Type B pancreatic cell (in vitro differentiated cells): ENCODE measurements at places on chromosomes 4 and X. TPM values are rescaled to one million over a fixed set of nuclear protein-coding genes. Genes with fewer than 3 reads are reported as not detected.

Gene PLK4
- total RNA-seq = 14.1 and 28.3 TPM in 2 replicates

Gene SPANXN4
- not detected in 2 replicates for total RNA-seq

Gene ABCG2
- 21.5 and 77.7 TPM in 2 replicates for total RNA-seq

DNA sequence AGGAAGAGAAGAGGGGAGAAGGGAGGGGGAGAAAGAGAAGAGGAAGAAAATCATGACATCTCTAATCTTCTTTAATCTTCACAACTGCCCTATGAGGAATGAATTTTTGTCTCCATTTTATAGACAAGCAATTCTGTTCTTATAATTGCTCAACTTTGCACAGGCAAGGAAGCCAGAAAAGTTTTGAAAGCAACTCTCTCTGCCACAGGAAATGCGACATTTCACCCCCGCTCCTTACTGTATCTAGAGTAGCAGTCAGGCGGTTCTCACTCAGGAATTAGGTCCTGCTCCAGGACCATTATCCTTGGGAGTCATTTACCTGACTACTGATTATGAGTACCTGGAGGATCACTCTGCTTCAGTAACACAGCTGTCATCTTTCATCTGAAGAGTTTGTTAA, 69.2 kb upstream of the FAM9A start:
- DNase-seq = no peak

GRCh38 chr4:110516106-110516922, 40.4 kb downstream of the ENPEP start:
- no peak for DNase-seq

DNA sequence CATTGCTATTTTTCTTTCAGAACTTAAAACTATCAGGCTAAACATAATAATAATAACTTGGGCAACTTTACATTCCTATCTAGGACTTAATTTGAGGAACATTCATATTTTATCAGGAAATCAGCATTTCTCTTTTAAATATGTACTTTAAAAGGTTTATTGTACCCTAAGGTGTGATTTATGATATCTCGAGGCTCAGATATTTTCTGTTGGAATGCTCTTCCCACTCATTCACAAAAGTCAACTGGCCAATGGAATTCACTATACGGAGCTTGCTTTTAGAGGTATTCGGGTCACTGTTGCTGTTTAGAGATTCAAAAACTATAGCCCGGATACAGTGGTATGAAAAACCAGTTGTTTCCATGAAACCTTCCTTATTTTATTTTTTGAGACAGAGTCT, 328.3 kb downstream of the GBA3 start:
- no peak for DNase-seq

DNA sequence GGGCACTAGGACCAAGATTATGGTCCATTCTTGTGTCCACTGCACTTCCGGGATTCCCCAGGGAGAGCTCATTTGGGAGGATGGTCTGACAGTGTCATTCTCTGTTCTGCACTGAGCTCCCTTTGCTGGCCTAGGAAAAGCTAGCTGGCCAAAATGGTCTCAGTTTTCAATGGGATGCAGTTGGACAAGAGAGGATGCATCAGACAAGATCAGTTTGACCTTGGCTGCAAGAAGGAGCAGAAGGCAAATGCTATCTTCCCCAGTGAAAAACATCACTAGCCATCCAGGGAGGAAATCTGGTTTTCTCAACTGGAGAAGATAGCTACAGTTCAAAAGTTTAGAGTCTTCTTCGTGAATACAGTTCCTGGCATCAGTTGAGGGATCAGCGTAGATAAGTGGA, 221.1 kb downstream of the PTTG2 start:
- DNase-seq = no peak

DNA sequence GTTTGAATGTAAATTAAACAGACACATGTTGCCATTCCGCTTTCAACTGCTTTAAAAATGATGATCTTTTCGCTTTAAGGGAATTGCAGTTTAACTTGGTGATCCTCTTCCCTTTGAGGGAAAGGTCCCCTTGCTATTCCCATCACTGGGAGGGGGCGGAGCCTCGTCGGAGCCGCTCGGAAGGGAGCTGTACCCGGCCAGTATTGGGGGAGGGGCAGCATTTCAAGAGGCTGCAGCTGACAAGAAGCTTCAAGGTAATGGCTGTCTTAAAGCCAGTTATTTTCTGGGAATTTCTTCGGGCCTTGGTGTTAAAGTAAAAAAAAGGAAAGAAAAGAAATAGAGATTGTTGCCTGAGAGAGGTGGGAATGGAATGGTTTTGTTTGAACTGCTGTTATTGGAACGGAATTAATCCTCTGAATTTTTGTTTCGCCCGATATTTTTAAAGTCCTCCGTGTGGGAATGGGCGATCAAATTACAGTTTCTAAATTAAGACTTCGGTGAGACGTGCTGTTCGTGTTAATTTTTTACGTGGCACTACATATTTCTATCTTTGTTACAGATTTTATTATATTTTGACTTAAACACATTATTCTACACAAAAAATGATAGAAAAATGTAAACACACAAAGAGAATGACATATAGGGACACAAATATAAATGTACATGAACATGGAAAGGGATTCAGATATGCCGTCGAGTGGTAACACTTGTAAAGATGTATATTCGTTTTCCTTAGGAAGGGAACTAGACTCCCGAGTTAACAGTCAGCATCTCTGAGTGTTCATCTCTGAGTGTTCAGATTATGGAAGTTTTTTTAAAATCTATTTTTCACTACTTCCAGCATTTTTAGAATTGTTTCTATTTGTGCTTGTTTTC, 9.2 kb downstream of the PWWP3B start:
- no peak for DNase-seq

GRCh38 chr4:181581983-181582382, 661.2 kb upstream of the TENM3 start:
- no peak for DNase-seq

DNA sequence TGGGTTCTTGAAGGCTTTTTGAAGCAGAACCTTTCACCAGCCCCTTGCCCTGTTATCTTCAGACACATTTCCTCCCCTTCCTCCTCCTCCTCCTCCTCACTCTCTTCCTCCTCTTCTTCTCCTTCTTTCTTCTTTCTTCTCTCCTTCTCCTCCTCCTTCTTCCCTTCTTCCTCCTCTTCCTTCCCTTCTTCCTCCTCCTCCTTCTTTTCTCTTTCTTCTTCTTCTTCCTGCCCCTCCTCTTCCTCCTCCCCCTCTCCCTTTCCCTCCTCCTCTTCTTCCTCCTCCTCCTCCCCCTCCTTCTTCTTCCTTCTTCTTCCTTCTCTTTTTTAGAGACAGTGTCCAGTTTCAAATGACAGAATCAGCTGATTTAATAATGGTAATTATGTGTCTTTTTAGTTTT, 226.0 kb downstream of the DKK2 start:
- DNase-seq = no peak

DNA sequence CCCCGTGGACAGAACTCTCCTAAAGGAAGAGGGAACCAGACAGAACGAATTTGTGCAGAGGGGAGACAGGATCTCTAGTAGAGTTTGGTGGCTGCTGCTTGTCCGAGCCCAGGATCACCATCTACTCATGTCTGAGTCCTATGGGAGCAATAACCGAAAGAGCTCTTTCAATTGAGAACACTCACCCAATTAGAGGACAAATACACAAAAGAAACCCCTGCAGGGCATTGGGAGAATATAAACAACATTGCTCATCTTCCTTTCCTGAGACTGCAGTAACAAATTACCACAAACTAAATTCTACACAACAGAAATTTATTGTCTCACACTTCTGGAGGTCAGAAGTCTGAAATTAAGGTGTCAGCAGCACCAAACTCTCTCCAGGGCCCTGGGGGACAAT, 65.6 kb downstream of the SPINK2 start:
- DNase-seq = no peak

DNA sequence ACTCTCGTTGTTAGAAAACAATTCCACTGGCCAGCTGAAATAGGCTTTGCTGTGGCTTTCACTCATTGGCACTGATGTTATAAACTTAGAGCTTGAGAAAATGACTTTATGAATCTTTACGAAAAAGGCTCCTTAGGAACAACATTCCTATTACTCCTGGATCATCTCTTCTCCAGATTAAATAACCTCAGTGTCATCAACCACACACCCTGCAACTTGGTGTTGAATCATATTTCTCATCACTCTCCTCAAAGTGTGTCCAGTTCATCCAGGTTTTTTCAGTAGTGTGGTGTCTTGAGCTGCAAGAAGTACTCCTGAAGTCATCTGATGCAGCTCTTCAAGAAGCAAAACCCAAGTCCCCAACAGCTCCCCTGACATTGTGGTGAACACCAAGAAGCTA, 28.1 kb upstream of the ANOS1 start:
- no peak for DNase-seq

DNA sequence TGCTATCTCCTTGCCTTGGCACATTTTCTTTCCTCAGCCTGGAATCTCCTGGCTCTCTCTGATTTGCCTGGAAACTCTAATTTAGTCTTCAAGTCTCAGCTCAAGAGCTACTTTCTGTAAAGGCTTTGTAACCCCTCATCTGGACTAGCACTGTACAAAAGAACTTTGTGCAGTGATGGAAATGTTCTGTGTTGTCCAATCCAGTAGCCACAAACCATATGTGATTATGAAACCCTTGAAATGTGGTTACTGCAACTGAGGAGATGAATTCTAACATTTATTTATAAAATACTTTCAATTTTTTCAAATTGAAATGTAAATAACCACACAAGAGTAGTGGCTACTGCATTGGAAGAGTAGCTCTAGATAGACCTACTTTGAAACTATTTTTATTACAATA, 66.6 kb upstream of the HS3ST1 start:
- DNase-seq = no peak

DNA sequence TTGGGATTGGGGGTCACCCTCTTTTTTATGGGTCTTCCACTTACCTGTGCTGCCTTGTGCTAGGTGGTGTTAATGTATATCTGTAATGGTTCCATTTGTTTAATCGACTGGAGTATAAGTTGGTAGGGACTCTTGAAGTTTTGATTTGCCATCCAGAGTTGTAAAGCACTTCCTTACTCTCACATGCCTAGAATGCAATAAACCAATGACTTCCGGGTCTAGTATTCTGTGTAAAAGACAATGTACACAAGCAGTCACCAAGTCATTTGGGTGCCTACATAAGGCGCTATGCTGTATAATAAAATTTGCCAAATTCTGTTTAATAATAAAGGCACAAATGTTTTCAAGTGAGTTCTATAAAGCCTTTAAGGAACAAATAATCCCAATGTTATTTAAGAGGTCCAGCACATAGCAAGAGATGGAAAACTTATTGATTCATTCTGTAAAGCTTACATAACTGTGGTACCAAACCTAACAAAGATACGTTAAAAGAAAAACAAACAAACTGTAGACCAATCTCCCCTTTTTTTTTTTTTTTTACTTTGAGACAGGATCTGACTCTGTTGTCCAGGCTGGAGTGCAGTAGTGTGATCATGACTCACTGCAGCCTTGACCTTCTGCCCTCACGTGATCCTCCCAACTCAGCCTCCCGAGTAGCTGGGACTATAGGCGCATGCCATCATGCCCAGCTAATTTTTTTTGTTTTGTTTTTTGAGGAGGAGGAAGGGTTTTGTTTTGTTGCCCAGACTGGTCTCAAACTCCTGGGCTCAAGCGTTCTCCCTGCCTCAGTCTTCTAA, 41.5 kb upstream of the HPRT1 start:
- no peak for DNase-seq

GRCh38 chrX:10423716-10424115, 196.7 kb downstream of the MID1 start:
- DNase-seq = no peak

GRCh38 chr4:163482190-163482589, 8.6 kb upstream of the TKTL2 start:
- no peak for DNase-seq

DNA sequence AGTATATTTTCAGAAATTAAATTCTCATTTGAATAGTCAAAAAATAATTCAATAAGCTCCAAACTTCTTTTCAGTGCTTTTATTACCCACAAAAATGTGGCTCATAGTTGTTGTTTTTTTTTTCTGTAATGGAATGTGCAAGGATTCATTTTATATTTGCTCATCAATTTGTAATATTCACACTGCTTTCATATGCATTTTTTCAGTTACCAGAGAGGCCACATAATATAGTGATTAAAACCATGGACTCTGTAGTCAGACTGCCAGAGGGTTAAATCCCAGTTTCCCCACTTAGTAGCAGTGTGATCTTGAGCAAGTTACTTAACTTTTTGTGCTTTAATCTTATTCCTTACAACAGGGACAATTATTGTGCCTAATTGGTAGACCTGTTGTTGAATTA, 64.5 kb downstream of the FAM9B start:
- no peak for DNase-seq

- DNase-seq = no peak
These were observed 144.9 kb downstream of the FHIP1A start for GRCh38 chr4:151553874-151554273.
